T follicular helper cell (primary cell): ENCODE measurements at places on chromosomes 2 and 18.

DNA sequence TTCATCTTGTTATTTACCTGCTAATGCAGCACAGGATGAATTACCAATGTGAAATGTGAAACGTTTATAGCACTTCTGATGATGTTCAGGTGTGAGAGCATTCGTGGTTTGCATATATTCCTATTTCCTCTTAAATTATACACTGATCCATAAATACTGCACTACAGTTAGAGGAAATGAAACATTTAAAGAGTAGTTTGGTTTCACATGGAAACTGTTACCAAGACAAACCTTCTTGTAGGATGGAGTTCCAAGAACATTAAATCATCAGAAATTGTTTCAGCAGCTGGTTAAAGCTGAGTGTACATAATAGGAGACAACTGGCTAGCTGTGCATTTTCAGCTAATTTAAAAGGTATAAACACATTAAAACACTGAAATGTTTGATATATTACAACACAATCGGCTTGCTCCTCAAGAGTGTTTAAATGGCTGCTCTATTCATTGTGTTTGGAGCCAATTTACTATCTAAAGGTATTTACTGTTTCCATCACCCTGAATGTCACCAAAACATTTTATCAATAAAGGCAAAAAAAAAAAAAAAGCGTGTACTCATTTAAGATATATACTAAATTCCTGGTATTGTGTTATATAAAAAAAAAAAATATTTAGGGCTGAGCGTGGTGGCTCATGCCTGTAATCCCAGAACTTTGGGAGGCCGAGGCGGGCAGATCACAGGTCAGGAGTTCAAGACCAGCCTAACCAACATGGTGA, 100.6 kb downstream of the DYM start:
- no peak for DNase-seq

- DNase-seq, result no peak
Observed at GRCh38 chr2:203774760-203775159, 68.3 kb downstream of the CD28 start.

DNA sequence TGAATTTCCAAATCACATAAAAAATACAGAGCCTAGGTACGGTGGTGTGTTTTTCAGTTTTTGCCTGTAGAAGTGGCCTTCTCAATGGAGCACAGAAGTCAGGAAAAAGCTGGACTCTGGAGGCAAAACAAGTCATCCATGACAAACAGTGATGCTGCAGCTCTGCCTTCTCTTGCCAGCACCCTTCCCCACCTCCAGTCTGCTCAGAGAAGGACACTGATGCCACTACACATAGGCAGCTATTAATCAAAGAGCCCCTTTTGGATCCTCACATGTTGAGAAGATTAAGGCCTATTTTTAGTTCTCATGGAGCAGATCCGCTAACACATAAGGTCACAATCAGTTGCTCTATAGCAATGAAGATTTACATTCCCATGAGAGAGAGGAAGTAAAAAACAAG, 181.6 kb upstream of the GALNT5 start:
- no peak for DNase-seq

DNA sequence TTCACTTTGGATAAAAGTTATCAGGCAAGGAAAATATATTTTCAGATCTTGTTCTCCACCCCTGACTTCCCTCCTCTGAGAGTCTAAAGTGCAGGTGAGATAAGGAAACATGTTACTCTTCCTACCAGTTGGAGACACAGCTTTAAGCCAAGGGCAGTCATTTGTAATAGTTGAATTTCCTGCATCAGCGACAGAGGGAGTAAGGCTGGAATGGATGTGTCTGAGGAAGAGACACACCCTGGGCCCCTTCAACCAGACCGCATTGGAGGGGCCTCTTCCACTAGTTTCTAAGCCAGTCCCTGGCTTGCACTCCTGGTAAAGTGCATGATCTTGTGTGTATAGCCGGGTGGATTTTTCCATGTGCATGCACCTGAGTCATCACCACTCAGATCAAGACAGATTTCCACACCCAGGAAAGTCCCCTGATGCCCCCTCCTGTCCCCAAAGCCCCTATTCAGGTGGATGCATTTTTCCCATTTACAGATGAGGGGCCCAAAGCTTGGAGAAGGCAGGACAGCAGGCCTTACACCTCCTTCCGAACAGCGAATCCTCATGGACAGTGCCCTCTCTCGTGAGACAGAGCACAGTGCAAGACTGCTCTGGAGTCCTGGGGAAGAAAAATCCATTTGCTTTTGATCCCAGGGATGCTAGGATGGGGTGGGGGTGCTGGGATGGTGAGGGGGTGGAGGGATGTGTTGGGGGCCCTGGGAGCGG, 66.7 kb upstream of the SH3RF3 start:
- DNase-seq, result no peak

DNA sequence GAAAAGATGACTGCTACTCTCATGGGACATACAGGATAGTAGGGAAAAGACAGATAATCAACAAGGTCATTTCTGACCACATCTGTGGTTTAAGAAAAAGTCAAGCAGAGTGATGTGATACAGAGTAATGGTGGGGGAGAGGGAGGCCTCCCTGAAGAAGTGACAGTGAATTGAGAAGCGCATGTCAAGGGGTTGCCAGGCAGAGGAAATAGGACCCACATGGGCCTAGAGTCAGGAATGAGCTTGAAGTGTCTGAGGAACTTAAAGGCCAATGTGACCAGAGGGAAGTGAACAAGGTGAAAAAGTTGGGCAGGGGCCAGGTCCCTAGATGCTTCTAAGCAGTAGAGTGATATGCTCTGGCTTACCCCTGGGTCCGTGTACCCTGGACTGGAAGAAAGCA, 113.5 kb upstream of the PPP1CB start:
- DNase-seq, result no peak

DNA sequence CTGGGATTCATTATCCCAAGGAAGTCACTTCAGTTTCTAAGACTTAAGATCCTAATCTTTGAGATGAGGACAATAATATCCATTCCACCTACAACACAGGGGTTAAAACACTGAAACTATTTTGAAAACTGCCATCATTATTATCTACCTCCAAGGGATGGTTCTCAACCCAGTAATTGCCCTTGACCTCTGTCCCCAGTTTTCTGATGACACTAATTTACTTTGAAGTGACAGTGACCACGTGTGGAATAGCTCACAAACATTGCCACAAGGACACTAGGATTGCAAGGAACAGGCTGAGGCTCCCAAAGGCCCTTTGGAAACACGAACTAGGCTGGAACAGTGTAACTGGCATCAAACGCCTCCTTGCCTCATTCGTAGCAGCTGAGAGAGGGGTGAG, 78.4 kb downstream of the UXS1 start:
- DNase-seq, result no peak
